ENCODE measurements at places on chromosomes 5 and 9.

DNA sequence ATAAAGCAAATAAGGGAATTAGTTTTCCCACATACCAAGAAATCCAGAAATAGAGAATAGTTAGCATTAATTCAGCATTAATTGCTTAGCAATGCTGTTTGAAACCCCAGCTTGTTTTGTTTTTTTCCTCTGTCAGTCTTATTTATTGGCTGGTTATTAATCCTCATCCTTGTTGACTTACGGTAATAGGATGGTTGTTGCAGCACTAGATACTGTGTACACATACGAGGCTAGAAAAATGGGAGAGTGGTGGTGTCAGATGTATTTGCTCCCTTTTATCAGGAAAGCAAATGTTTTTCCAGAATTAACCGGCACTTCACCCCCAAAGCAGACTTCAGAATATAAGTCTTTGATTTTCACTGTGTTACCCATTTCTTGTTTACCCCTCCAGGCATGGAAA is 60.4 kb downstream of the ERBIN start:
- DNase-seq, result no peak

DNA sequence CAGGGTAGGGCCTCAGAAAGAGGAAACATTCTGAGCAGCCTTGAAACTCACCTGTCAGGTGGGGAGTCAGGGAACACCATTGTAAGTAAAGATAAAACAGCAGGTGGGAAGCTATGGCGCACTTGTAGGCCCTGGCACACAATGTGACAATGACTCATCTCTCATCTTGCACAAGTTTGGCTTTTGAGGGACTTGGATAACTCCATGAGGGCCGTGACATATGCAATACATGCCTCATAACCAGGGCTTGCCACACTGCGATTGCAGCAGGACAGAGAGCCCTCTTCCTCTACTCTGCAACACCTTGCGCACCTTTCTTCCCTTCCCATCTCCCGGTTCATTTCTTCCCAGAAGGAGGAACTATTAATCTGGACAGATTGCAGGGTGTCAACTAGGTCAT is 144.9 kb downstream of the CEP120 start:
- no peak for DNase-seq

- DNase-seq, result no peak
Measured at GRCh38 chr9:97735070-97735600, 38.0 kb upstream of the XPA start.

DNA sequence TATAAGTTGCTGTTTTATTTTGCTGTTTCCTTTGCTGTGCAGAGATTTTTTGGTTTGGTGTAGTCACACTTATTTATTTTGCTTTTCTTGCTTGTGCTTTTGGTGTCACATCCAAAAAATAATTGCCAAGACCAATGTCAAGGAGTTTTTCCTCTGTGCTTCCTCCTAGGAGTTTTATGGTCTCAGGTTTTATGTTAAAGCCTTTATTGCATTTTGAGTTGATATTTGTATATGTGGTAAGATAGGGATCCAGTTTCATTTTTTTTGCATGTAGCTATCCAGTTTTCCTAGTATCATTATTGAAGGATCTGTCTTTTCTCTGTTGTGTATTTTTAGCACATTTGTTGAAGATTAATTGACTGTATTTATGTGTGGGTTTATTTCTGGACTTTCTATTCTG is 210.6 kb downstream of the ARHGEF28 start:
- no peak for DNase-seq

All from NCI-H2029 treated with DMSO at 0.1 percent for 48 hours (cell line).